ENCODE measurements at places on chromosomes 2 and 18. TPM values are rescaled to one million over a fixed set of nuclear protein-coding genes. Genes with fewer than 3 reads are reported as not detected.

GRCh38 chr2:83081826-83082690 is 1377.0 kb downstream of the SUCLG1 start:
- H3K4me1 ChIP-seq: no peaks in the 10 kb centered on the region
- no peaks in the 10 kb centered on the region for H3K27me3 ChIP-seq
- no peaks in the 10 kb centered on the region for H3K36me3 ChIP-seq

The C2orf92 gene
- 3.3 TPM for total RNA-seq

- no peaks in the 10 kb centered on the region for H3K4me1 ChIP-seq
- no peaks in the 10 kb centered on the region for H3K36me3 ChIP-seq
- no peaks in the 10 kb centered on the region for H3K27me3 ChIP-seq
- H3K27ac ChIP-seq: no peak overlapping the region
These were observed 82.9 kb upstream of the TMEFF2 start for GRCh38 chr2:192277494-192278109.

The WNT6 gene
- not detected for total RNA-seq

The SLC39A10 gene
- 179 TPM for total RNA-seq

DNA sequence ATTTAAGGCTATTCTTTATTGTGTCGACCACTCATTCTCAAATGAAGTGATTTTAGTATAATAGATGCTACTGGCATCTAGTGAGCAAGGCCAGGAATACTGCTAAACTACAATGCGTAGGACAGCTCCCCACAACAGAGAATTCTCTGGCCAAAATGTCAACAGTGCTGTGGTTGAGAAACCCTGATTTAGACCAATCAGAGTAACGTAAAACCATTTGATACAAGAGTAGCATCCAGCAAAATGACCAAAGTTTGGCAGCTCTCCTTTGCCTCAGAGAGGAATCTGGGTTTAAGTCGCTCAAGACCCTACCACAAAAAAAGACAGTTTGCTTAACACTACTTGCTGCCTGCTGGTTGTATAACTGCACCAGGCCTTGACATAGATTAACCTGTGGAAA is 37.0 kb upstream of the TTN start:
- H3K4me3 ChIP-seq: no peak overlapping the region
- no peaks in the 10 kb centered on the region for H3K27me3 ChIP-seq
- no peak overlapping the region for H3K27ac ChIP-seq

DNA sequence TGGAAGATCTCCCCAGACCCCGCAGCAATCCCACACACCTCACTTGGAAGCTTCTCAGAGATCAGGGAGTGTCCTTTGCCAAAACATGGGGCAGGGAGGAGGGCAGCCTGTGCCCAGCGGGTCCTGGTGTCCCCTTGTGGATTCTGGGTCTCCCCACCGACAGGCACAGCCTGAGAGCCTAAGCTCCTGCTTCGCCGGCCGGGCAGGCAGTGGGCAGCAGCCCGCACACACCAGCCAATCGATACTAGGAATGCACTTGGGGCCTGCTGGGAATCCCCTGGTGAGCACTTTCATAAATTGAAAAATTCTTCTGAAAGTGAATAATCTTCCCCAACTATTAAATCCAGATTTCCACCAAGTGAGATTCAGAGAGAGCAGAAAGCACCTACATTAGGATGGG is 246.0 kb downstream of the ATAD2B start:
- H3K27me3 ChIP-seq: no peaks in the 10 kb centered on the region
- no peak overlapping the region for H3K27ac ChIP-seq
- H3K4me3 ChIP-seq: no peak overlapping the region
- no peaks in the 10 kb centered on the region for H3K36me3 ChIP-seq
